ENCODE measurements at places on chromosomes 7 and 10.

DNA sequence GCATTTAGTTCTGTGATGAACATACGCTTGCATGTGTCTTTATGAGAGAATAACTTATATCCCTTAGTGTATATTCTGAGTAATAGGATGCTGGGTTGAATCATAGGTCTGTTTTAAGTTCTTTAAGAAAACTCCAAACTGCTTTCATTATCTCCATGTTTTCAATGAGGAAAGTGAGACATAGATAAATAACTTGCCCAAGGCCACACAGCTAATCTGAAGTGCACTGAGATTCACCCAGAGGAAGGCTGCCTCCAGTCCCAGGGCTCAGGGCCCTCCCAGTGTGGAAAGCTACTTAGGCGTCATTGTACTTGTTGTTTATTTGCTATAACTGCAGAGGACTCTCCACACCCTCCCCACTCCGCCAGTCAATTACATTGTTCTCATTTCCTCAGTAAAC lies 126.7 kb downstream of the INHBA start:
- no peak for DNase-seq

GRCh38 chr7:158274996-158275395 lies 312.6 kb downstream of the PTPRN2 start:
- no peak for DNase-seq

DNA sequence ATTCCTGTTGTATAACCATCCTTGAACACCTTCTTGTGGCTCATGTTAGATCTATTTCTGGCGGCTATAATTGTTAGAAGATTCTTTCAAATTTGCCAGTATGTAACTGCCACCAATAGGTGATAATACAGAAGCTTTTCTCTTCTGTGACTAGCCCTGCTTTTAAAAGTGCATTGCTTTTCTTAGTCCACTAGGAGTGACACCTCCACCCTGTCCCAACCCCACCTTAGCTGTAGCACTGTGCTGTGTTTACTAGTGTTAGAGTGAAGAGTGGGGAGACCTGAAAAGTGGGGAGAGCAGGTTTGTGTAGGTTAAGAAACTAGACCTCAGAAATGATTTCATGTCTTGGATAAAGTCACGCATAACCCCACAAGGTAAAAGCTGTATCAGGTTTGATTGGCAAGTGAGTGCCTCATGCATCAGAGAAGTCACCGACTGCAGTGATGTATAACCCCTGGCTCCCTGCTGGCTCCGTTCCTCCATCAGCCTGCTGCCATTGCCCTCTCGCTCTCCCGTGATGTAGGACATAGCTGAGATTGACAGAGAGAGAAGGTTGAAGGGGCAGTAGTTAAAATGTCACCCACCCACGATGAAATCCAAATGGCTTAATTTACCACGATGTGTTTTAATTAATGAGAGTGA lies 12.5 kb downstream of the NPVF start:
- peak; percentile 8 for DNase-seq

- DNase-seq, result no peak
These were observed 10.6 kb upstream of the SLC18A3 start for GRCh38 chr10:49599546-49599945.

DNA sequence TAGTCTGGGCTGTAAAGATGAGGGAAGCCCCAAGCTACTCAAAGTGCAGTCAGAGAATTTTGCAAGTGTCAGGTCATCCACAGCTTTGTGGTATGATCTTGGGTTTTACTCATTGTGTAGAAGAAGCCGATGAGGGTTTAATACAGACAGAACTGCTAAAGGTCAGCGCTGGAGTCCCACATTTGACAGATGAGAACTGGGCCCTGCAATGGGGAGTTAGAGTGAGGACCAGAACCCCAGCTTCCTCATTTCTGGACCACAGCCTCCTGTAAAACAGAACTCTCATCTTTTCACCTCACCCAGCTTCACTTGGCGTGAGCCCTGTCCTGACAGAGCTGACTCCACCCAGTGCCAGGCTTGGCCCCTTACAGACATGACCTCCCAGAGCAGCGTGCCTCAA lies 20.1 kb downstream of the LRRC20 start:
- DNase-seq, result peak; percentile 39

- DNase-seq, result no peak
These were observed 51.1 kb downstream of the CAMK1D start for GRCh38 chr10:12400266-12400931.

DNA sequence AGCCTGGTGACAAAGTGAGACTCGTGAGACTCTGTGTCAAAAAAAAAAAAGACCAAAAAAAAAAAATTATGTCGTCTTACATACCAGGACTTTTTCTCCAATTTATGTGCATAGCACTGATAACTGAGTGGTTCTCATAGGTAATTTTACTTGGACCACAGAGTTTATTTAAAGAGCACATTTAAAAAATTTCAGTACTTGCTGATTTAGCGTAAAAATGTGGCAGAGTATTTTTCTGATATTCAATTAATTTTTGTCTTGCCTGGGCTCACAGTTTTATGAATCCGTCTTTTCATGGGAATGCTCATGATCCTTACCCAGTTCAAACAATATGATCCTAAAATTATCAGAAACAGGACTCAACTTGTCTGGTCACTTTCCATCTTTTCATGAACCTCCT lies 151.0 kb upstream of the ZNF92 start:
- DNase-seq, result no peak

All from GM12865 (cell line).